Stomach (tissue), 19 donors: ENCODE measurements at places on chromosomes 7 and 10. TPM values are rescaled to one million over a fixed set of nuclear protein-coding genes. Genes with fewer than 3 reads are reported as not detected.

Gene NDUFB8
- 71.8 TPM for total RNA-seq

Gene SMC3
- 40.6 TPM for total RNA-seq

DNA sequence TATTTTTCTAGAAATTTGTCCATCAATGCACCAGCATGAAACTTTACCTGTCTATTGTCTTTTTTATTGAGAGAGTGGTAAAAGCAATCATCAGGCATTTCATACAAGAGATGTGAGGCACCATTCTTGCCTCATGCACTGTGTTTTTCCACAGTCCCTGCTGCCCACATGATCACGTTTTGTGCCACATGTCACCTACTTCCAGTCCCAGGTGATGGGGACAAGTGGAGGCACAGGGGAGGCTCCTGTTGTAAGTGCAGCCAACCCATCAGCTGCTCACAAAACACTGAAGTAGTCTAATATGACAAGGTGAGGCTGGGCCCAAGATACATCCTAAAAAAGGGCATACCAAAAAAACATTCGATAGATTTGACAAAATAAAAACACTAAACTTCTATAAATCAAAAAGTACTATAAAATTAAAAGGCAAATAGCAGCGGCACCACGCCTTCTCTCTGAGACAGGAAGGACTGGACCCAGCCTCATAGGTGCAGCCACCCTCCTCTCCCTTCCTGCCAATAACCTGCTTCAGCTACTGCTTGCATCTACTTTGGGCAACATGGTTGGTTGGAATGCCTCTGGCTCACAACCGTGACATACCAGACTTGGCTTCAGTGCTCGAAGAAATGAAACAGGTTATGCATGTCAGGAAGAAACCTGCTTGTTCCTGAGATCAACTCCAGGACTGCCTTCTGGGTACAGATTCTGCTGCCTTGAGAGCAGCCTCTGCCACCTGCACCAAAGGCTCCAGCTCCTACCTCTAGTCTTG lies 2.3 kb downstream of the ZC3HAV1L start:
- H3K27me3 ChIP-seq, result no peaks in the 10 kb centered on the region
- H3K4me3 ChIP-seq, result no peak overlapping the region
- no peaks in the 10 kb centered on the region for H3K4me1 ChIP-seq
- peaks cover 51% of the 10 kb centered on the region for H3K36me3 ChIP-seq
- no peak for DNase-seq
- H3K27ac ChIP-seq, result no peak overlapping the region

- peaks cover 16% of the 10 kb centered on the region for H3K4me1 ChIP-seq
- no peak overlapping the region for H3K27ac ChIP-seq
- H3K4me3 ChIP-seq, result no peak overlapping the region
- no peak for DNase-seq
- peaks cover 3% of the 10 kb centered on the region for H3K36me3 ChIP-seq
Measured at GRCh38 chr7:99080679-99081078, 63.2 kb downstream of the SMURF1 start.
